ENCODE measurements at places on chromosomes 1 and 21. TPM values are rescaled to one million over a fixed set of nuclear protein-coding genes. Genes with fewer than 3 reads are reported as not detected.
A peak's percentile ranks its signal among the peaks of the same experiment; 100 is the strongest.

DNA sequence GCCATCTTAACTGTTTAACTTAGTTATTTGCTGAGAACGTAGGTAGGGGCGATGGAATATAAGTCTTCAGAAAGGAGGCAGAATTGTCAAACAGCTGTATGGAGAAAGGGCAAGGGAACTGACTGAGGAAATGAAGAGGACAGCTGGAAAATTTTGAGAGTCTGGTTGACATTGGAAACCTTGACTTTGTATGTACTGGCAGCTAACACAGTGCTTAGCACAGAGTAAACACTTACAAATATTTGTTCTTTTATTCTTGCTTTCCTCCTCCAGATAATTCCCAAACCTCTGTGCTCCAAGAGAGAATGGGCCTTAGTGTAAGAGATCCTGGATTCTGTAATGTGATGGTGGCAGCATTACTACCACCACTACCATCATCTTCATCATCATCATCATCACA is 91.3 kb downstream of the ZSCAN20 start:
- no peak for DNase-seq

TTC4 gene
- 12.8 TPM for total RNA-seq

DNA sequence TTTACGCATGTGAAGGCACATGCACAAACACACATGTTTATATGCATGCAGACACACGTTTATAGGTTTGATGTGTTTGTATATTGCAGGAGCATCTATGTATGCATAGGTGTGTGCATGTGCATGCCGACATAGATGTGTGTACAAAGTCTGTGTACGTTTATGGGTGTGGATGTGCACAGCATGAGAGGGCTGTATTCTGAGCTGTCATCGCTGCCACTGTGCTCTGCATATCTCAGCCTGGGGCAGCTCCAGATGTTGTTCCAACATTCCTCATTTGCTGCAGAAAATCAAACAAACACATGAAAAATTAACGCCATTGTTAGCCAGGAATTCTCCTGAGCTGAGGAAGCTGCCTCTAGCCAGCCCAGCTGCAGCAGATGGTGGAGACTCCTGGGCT is 132.3 kb upstream of the CSF3R start:
- no peak for DNase-seq

ELOVL1 gene
- 34.4 TPM for total RNA-seq

SLC9A1 gene
- 20.2 TPM for total RNA-seq

- DNase-seq, result no peak
These were observed 27.4 kb downstream of the QSOX1 start for GRCh38 chr1:180181996-180182642.

- no peak for DNase-seq
These were observed 89.0 kb downstream of the SLC45A1 start for GRCh38 chr1:8406960-8407359.

- DNase-seq, result no peak
These were observed 242.6 kb upstream of the CXADR start for GRCh38 chr21:17270229-17270628.

GRCh38 chr21:14058566-14058965 is 152.2 kb downstream of the LIPI start:
- DNase-seq, result no peak

- DNase-seq, result no peak
These were observed 31.5 kb downstream of the LGR6 start for GRCh38 chr1:202225131-202225530.

DNA sequence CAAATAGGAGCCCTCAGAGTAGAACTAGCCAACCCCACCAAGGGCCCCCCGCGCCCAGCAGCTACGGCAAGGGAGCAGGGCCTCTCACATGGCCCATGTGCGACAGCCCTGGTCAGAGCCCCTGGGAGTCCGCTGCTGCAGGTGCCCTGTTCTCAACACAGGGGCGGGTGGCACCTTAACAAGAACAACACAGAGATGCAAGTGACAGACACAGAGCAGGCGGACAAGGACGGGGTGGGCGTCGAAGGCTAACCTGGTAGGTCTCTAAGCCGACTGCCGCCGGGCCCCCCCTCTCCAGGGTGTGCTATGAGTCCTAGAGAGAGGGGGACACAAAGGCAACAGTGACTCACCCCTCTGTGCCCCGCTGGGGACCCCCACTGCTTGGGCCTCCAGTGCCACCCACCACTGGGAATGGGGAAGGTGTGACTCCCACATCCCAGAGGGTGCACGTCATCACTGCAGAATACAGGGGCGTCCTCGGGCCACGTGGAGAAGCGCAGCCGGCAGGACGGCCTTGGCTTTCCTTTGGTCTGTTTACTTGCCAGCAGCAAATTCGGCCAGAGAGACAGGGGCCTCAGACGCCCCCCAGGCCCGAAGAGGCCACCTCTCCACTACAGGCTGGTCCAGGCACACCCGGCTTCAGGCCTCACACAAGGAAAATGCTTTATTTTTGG is 44.8 kb downstream of the PRDM15 start:
- no peak for DNase-seq

DNA sequence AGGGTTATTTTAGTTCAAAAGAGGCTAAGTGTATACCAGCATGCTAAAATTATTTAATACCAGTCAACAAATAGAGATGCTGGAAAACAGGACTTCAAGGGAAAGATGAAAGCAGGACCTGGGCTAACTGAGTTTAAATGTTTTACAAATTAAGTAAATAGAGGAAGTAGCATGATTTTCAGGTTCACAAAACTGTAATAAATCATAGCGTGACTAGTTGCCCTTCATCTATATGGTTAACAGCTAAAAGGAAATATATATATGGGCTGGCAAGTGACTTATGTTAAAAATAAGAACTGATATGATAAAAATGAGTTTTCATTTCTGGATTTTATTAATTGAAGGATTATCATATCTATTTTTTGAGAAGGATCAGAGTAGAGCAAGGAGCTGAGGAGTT is 25.6 kb downstream of the DPYD start:
- DNase-seq, result no peak

DNMT3L gene
- not detected for total RNA-seq

C1orf105 gene
- total RNA-seq, result 25.2 TPM

- no peak for DNase-seq
These were observed 14.9 kb upstream of the AGT start for GRCh38 chr1:230728710-230729392.

OSCP1 gene
- total RNA-seq, result 5.3 TPM

GRCh38 chr1:241274693-241275092 is 82.3 kb downstream of the RGS7 start:
- no peak for DNase-seq

DNA sequence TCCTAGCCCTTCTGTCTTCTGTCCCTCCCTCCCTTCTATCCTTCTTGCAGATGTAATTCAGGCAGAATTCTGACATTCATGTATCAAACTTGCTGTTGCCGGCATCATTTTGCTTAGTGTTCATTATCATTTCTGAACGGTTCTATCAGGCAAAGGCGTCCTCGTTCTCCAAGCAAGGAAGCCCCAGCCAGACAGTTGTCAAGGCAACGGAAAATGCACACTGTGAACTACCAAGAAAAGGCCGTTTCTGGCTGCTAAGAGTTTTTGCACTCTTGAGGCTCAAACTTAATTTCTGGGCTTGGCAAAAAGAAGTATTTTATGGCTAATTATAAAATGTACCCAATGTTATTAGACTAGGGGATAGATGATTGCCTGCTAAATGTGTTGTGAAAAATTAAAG is 164.7 kb upstream of the KCNJ15 start:
- no peak for DNase-seq

- no peak for DNase-seq
These were observed 4.6 kb upstream of the ETS2 start for GRCh38 chr21:38800924-38801744.

DNA sequence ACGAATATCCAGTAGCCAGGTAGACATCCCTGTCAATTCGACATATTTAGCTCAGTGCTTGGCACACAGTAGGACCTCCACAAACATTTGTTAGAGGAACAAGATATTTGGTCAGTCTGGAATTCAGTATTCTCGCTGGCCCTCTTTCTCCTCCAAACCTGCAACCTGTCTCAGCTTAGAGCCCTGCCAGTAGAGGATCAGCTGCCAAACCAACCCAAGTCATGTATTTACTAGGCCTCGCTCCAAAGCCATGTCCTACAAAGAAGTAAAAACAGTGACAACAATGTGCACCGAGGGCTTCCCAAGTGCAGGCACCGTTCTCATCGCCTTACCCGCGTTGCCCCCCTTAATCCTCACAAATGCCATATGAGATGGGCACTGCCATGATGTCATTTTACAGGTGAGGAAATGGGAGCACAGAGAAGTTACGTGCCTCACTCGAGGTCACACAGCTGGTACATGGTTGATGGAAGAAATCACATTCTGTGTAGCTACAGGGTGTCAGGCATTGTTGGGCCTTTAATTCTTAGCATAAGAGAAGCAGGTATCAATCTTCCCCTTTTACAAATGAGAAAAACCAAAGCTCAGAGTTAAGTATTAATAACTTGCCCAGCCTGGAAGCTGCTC is 26.0 kb upstream of the CDCA8 start:
- no peak for DNase-seq

TRPM2 gene
- total RNA-seq, result 2.7 TPM

GJB5 gene
- not detected for total RNA-seq

DNA sequence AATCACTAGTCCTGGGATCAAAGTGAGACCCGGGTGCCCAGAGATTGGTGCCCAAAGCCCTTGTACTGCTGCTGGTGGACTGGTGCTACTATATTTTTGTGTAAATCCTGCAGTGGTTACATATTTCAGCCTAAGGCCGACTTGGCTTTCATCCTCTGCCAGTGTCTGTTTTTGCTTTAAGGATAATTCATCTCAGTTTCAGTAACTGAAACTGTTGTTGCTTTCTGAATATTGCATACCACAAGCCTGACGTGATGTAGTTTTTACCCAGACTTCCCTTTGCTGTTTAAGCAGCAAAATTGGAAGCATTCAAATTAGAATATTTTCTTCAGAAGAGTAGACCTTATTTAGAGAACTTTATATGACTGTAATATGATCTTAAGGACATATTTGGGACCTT is 341.8 kb downstream of the RYR2 start:
- DNase-seq, result no peak

- no peak for DNase-seq
These were observed 29.2 kb downstream of the MAPKAPK2 start for GRCh38 chr1:206713910-206714312.

CHIA gene
- total RNA-seq, result not detected

DNA sequence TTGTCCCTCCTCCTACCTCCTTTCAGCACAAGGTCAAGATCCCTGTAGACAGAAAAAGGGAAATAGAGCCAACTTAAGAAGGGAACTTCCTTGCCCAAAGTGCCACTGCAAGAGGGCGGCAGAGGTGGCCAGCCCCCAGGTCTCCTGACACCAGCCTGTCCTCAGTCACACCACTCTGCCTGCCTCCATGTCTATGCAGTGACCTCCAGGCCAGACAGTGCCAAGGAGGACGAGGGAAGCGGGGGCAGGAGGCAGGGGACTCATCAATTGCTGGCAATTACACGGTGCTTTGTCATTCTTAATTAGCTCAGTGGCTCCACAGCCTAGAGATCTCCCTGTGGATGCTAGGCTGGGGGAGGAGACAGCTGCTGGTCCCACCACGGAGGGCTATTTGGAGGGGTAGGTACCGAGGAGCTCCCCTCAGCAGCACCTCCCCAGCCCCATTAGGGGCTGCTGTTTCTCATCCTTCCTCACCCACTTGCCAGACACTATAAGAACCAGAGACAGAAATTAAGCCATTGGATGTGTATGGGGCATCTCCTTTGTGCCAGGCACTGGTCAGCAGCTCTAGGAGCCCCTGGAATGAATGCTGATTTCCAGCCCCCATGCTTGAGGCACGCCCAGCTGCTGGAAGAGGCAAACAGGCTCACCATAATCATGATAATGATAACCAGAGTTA is 6.1 kb upstream of the LDLRAP1 start:
- DNase-seq, result no peak

- no peak for DNase-seq
These were observed 32.2 kb upstream of the IL20 start for GRCh38 chr1:206833106-206833680.

AMY1A gene
- not detected for total RNA-seq

SLC5A3 gene
- 6.2 TPM for total RNA-seq

DNA sequence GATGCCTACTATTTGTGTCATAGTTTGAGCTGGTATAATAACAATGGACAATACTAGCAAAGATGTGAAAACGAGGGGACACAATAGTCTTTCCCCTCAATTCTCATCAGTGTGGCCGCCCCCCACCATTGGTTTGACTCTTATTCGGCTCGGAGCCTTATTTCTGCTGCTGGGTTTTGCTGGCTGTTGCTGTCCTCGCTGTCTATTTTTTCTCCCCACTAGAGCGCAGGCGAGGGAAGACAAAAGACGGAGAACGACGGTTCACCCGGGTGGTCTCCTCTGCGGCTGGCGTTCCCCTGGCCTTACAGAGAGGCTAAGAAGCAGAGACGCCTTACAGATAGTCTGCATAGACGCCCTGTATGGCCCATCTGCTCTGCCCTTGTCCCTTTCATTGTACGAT is 19.4 kb downstream of the CLIC6 start:
- DNase-seq, result no peak

DNA sequence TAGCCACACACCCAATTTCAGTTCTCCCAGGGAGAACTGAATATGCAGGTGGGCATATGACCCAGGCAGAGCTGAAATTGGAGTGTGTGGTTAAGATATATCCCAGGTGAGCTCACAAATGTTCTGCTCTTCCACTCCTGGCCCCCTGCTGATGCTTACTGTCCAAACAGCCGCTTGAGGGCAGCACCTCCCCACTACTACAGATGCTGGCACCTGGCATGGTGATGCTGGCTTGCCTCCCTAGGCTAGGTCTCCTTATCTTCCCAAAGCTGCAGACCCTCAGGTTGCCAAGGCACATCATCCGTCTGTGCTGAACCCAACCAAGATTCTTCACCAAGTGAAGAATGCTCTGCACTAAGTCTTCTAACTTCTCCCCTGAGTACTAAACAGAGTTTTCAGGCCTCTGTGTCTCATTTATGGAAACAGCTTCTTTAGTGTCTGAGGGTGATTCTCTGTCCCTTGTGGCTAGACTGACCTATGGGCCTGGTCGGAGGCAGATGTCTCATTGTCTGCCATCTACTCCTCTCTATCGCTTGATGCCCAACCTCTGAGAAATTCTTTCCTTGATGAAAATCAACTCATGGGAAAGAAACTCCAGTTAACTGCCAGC is 27.2 kb downstream of the XCL1 start:
- DNase-seq, result peak; percentile 81

OR6N1 gene
- not detected for total RNA-seq

GRCh38 chr1:186183219-186183618 is 191.8 kb downstream of the TPR start:
- no peak for DNase-seq

DNA sequence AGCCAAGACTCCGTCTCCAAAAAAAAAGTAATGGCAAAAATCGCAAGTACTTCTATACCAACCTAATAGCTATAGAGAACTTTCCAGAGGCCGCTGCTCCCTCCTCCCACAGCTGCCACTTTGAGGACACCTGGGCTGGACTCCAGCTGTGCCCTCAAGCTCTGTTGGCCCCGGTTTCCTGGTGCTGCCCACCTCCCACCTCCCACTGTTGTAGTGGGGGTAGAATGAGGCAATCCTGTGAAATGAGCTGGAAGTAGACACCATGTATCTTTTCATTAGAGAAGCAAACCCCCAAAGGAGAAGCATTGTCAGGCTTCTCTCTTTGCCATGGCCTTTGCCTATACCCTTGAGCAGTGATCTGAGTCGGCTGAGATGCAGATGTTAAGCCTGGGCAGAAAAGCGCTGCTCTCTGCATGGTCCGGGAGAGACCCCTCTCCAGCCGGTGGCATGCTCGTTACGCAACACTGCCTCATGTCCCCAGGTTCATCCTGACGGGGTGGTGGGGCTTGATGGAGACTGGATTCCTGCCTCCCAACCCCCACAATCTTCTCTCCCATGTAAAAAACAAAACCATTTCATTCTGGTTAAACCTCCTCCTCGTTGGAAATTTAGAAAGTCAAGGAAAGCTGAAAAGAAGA is 39.7 kb downstream of the SIM2 start:
- DNase-seq, result no peak

MORN1 gene
- total RNA-seq, result 4.9 TPM

MSH4 gene
- 0.35 TPM for total RNA-seq

- DNase-seq, result no peak
These were observed 8.5 kb downstream of the KYAT3 start for GRCh38 chr1:88983791-88984559.

AIRE gene
- total RNA-seq, result not detected

Measured in Right ventricle myocardium inferior (tissue), 1 donor.